Fibroblast of the aortic adventitia (primary cell): ENCODE measurements at places on chromosomes 4 and X. TPM values are rescaled to one million over a fixed set of nuclear protein-coding genes. Genes with fewer than 3 reads are reported as not detected.

Gene NMU
- not detected in 2 replicates for total RNA-seq

Gene PPA2
- 78.9 and 470 TPM in 2 replicates for total RNA-seq

Gene ZFYVE28
- total RNA-seq: 7.7 and 14.0 TPM in 2 replicates

Gene ZNF718
- total RNA-seq: 4.5 and 9.6 TPM in 2 replicates

Gene RBM3
- total RNA-seq: 125 and 463 TPM in 2 replicates

Gene RBMXL3
- total RNA-seq: not detected in 2 replicates

Gene CXCL8
- 0.98 and 2.4 TPM in 2 replicates for total RNA-seq

Gene IGSF1
- 0.09 and 0.16 TPM in 2 replicates for total RNA-seq

Gene CCDC160
- not detected in 2 replicates for total RNA-seq

Gene WNK3
- total RNA-seq: 0.27 and 10.5 TPM in 2 replicates

Gene ADH7
- 0.09 TPM in 1 of 2 replicates, not detected in the other for total RNA-seq

Gene NXF2B
- not detected in 2 replicates for total RNA-seq

Gene ANKRD50
- total RNA-seq: 22.2 and 23.4 TPM in 2 replicates

Gene TCEAL6
- not detected in 2 replicates for total RNA-seq

Gene LUZP4
- total RNA-seq: not detected in 2 replicates

Gene TSPAN7
- 0.09 and 0.82 TPM in 2 replicates for total RNA-seq
